ENCODE measurements at places on chromosomes 6 and 20. TPM values are rescaled to one million over a fixed set of nuclear protein-coding genes. Genes with fewer than 3 reads are reported as not detected.

GRCh38 chr6:43740321-43740960, 29.6 kb upstream of the VEGFA start:
- no peak for DNase-seq

GRCh38 chr6:116017546-116018295, 43.0 kb downstream of the FRK start:
- no peak for DNase-seq

DNA sequence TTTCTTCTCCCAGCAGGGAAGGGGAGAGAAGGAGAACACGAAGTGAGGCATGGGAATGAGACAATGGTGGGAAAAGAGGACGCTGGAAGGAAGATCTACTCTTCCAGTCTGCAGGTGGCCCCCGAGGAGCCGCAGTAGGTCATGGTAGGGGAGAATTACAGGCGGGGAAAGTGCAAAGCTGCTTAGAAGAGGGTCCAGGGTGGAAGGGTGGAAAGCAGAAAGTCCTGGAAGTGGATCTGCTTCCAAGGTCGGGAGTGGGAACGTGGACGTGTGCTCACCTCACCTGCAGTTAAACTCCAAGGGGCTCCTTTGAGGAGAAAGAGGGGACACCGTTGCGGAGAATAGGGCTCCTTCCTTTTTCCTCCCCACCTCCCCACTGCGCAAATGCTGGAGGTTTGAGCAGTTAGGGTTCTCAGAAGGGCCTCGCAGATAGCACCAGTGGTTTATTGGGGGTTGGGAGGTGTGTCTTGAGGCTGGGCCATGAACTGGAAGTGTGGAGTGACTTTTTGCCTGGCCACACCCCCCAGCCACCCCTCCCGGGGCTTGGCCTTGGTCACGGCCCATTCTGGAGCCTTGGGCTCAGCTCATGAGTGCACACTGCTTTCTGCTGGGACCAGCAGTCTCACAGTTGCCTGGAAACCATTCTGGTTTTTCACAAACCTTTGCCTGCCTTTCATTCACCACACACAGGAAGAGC, 100.4 kb upstream of the MLN start:
- no peak for DNase-seq

DNA sequence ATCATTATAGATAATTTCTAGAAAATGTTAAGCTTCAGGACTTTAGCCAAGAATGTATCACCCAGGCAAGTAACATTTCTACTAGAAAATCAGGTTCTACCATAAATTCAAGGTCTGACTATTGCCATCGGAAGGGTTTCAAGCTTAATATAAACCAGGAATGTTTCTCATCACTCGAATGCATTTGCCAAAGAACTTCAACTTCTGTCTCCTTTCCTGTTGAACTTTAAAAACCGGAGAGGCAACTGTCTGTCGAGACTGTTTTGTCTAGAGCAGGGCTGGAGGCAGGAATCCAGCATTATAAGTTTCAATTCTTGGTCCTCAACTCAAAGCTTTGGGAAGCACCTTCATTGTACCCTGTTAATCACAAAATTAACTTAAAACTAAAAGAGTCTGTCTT, 264.7 kb downstream of the ZNF217 start:
- no peak for DNase-seq

SEL1L2 gene
- total RNA-seq, result not detected

DNA sequence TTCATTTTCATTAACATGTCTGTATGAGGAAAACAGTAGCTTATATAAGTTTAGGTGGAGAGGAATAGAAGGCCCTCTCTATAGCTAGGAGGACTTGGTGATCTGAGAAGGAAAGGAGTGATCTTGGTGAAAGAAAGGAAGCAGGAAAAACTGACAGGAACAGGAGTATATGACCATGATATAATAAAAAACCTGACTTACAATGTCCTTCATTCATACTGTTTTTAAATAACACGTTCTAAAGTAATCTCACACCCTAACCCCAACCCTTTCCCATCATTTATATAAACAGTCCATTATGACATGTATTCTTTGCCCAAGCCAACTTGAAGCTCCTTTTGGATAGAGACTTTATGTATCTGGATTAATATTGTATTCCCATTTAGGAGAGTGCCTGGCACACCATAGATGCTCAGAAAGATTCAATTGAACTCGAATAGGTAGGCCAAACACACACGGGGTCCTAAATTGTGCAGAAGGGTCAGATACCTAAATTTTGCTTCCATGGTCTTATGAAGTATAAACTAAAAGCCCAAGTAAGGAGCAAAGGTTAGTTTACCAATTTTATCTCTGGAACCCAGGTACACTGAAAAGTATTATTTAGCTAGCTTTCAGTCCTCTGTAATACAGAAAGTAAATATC, 75.9 kb downstream of the OR2B2 start:
- DNase-seq, result no peak

DNA sequence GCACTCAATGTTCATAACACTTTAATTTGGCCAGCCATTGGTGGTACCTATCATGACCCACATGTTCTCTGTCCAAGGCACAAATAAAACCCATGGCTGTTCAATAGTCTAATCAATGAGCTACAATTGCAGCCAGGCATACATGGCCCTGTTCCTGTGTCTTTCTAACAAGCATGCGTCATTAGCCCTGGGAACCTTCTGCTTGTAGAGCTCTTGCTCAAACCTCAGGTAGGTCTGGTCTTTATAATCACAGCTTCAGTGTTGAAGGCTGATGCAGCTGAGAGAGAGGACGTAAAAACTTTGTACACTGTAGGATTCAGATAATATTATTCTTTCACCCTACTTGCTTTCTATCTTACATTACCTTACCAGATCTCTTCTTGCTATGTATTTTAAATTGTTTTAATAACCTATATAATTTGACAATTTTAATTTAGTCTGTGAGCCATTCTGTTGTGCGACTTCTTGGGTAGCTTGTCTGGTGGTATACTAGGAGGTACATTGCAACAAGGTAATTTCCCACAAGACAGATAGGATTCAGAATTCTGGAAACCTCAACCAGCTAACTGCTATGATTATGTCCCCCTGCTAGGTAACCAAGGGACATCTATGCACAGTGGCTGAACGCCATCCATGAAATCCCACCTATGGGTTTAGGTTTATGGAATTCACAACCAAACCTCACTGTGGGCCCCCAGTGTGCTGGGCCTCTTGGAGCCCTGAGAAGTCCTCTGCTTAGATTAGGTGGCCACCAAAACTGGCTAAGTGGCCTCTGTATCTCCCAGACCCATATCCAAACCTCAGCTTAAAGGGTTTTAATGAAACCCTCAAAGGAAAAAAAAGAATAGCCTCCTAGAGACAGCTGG, 55.4 kb upstream of the RIPOR2 start:
- DNase-seq, result no peak

GRCh38 chr6:94511502-94512088, 1065.7 kb upstream of the MANEA start:
- no peak for DNase-seq

DNA sequence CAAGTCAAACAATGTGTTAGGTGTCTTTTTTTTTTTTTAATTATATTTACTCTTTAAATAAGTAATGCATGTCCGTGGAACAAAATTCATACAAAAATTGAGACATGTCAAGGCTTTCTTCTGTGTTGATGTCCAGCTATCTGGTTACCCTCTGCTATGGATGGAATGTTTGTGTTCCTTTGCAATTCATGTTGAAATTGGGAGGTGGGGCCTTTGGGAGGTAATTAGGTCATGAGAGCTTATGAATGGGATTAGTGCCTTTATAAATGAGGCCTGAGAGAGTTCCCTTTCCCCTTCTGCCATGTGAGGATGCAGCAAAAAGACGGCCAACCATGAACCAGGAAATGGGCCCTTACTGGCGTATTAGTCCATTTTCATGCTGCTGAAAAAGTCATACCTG, 83.1 kb upstream of the KCNG1 start:
- no peak for DNase-seq

NHLRC1 gene
- total RNA-seq, result 6.9 TPM

- no peak for DNase-seq
Measured at GRCh38 chr20:43723186-43723585, 3.6 kb downstream of the GTSF1L start.

DNA sequence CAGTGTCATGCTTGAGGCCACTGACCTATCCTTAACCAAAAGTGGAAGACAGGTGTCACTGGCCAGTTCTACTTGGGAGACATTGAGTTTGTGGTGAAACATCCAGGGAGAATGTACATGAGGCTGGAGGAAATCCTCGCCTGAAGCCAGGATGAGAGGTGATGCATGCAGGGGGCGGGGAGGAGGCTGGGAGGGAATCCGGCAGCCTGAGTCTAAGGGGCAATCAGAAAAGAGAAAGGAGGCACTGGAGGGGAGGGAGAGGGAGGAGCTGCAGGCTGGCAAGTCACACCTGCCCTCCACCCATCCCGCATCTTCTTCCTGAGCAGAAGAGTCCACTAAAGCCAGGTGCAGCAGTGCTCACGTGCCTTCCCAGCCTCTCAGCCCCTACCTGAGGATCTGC, 14.9 kb upstream of the DDO start:
- DNase-seq, result no peak

DNA sequence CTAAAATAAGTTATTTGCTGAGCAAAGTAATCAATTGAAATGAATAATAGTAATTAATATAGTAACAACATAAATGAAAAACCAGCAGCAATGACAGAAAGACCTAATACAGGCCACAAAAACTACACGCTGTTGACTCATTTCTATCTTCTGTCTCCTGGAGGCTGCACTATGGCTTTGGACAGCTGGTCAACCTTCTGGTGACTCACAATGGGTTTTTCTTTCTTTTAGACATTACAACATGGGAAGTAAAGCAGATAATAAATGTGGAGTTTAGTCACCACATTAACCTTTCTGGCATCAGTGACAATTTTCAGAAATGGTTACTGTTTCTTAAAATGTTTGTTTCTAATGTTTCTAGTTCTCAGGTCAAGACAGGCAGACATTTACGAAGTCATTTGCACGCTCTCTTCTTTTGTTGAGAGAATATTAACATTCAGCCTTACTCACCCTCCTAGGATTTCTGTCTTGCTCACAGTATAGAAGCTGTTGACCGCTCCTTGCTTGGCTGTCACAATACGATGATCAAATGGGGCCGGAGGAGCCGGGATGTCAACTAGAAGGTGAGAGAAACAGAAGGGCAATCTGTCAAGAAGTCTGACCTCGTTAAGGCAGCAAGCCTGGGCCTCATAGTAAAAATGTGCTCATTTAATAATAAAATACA, 62.2 kb downstream of the MYLK4 start:
- no peak for DNase-seq

DNA sequence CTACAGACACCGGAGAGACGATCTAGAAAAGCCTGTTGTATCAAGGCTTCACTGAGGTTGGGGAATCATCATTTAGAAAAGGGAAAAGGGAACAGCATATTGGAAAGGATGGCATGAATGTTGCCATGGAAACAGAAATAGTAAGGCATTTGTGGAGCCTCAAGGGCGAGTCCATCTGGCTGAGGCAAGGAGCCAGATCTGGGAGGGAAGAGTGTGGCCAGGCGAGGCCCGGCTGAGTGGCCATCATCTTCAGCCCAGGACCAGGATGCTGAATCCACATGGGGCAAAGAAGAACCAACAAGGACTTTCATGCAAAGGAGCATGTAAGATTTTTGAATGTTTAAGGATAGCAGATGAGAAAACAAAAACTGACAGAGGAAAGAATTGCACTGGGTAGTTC, 85.8 kb downstream of the MAP3K5 start:
- DNase-seq, result no peak

SYNGAP1 gene
- 21.1 TPM for total RNA-seq

DNA sequence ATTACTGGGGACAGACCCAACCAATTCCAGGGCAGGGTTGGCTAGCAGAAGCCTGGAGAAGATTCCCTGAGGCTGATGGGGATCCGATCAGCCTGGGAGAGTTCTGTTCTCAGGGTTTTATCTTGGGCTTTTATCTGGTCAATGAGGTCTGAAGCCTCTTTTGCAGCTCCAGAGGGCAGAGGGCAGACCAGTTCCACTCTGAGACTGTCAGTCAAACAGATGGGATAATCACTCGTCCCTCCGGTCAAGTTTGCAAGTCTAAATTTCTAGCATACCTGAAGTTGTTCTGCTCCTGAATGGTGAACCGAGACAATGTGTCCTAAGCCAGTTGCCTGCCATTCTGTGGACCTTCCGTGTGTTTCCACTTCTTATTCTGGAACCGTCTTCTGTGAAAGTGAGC, 3.0 kb upstream of the MAS1 start:
- DNase-seq, result no peak

PRL gene
- not detected for total RNA-seq

- no peak for DNase-seq
Measured at GRCh38 chr20:62776692-62777527, 19.4 kb upstream of the MRGBP start.

DNA sequence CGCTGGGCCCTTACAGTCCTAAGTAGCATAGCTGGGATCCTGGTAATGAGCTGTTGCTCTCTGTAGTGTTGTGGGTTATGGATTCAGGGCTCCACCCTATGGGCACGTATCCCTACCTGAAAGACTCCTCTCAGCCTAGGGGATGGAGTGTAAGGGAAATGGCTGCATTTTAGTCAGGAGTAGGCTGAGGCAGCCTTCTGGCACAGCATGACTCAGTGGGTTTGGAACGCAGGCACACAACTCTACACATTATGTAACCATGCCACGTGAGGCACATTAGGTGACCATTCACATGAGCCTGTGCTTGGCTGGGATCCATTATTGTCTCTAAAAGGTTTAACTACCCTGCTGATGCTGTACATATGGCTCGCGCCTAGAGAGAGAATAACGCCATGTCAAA, 27.8 kb downstream of the HDDC2 start:
- DNase-seq, result peak; percentile 29

GRCh38 chr20:23097636-23098580, 11.8 kb upstream of the CD93 start:
- DNase-seq, result no peak

GRCh38 chr20:31587545-31588389, 17.3 kb upstream of the ID1 start:
- DNase-seq, result no peak

DNA sequence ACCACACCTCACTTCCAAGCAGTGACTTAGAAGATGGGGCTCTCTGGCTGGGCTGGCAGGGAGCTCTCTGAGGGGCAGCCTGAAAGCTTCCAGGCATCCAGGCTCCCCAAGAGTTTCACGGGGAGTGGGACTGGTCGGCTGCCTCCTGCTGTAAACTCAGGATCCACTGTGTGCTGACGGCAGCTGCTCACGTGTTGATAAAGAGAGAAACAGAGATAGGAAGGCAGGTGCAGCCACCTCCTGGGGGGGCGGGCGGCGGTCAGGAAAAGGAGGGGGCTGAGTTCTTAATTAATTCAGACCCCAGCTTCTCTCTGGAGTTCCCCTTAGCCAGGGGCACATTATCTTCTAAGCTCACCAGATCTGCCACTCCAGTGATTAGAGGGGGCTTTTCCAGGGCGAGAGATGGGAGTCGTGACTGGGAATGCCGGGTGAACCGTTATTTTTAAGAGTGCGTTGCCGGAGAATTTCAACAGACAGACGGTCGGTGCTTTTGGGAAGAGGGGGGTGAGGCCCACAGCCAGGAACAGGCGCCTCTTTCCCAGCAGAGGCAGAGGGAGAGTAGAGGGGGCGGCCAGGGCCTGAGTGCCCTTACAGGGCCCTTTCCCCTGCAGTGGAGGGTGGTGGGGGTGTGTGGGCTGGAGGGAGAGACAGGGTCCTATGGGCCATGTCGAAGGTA, 70.9 kb downstream of the CD40 start:
- DNase-seq, result no peak

GNAS-AS1 gene
- not detected for total RNA-seq

Data from lower leg skin (tissue), 4 donors.